ENCODE measurements at places on chromosomes 5 and 9. TPM values are rescaled to one million over a fixed set of nuclear protein-coding genes. Genes with fewer than 3 reads are reported as not detected.

DNA sequence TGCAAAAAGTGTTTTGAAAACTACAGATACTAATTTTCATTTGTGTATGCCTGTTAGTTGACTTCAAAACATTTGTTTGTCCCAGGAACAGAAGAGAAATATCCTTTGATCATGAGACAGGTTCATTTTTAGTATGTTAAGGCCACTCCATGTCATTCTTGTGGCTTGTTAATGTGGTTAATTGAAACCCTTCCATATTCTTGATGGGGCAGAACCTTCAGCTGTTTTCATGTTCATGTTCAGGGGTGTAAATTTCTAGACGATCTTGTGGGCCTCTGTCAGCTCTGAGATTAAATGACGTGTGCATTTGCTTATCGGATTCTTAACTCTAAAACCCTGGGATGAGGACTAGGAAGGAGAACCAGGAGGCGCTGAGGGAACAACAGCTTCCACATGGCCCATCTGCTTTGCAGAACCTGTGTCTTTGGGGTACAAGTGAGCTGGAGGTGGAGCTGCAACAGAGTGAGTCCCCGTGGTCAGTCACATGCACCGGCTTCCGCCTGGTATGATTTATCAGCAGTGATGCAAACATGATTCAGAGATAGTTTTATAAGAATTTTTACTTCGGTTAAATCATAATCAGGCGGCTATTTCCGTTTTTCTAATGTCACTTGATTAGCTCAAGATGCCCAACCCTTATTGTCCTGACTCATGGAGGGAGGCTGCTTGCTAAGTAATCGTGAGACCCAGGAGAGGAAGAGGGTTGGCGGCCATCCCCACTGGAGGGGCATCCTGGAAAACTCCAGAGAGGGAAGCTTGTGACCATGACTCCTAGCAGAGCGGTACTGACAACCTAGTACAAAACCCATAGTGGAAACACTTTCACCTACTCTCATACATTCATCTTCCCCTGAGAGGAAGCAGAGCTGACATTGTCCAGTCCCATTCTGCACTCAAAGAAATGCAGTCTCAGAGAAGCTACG lies 138.4 kb downstream of the C9orf152 start:
- DNase-seq = no peak

- no peak for DNase-seq
These were observed 47.5 kb downstream of the TMEM245 start for GRCh38 chr9:109072133-109072692.

DNA sequence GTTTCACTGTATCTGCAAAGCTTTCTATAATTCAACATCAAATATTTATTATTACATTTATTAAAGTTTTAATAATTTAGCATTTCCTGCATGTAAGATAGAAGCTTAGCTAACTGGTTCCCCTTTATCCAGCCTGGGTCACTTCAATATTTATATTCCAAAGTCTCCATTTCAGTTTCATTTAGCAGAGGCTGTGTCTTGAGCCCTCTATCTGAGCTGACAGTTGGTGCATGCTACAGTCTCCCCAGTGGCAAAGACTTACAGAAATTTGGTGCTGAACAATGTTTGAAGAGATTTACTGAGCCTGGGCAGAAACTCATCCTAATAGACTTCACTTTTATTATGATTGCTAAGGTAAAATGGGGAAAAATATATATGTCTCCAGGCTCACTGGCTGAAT lies 279.1 kb downstream of the TRIM32 start:
- no peak for DNase-seq

GRCh38 chr5:135545099-135545498 lies 9.3 kb upstream of the NEUROG1 start:
- DNase-seq = no peak

- no peak for DNase-seq
These were observed 419.6 kb downstream of the EFNA5 start for GRCh38 chr5:107251151-107251550.

DNA sequence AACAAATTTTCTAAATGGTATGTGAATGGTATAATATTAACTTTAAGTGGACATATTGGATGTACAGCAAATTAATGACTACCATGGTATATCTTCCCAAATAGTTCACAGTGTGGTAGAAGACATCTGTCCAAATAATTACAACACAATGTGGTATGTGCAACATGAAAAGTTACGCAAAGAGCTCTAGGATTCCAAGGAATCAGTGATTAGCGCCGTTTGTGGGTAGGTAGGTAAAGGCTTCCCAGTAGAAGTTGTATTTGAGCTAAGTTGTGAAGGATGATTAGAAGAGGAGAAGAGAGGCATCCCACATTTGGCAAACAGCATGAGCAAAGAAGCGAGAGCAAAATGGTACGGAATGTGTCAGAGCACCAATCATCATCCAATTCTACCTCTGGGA lies 14.3 kb upstream of the KLF9 start:
- DNase-seq = no peak

DNA sequence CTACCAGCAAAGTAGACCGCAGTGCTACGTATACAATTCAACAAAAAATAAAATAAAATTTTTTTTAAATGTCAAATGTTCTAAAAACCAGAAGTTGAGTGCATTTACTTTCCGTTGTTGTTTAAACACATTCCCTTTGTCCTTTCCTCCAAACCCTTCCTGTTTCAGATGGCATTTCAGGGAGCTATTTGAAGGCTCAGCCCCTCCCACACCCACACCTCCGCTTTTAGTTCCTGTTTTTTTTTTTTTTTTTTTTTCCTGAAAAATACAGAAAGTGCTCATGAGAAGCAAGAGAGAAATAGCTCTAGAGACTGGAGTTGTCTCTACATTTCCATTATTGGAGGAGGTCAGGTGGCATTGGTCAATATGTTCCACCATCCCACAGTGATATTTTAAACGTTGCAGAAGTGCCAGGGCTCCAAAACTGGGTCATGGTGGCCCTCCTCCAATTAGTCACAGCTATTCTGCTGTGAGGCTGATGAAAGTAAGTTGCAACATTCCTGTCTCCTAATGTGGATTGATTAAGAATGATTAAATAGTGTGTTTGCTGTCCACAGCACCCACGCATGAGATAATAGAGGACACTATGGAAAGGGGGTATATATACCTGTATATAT lies 106.9 kb downstream of the GABRG2 start:
- DNase-seq = no peak

DNA sequence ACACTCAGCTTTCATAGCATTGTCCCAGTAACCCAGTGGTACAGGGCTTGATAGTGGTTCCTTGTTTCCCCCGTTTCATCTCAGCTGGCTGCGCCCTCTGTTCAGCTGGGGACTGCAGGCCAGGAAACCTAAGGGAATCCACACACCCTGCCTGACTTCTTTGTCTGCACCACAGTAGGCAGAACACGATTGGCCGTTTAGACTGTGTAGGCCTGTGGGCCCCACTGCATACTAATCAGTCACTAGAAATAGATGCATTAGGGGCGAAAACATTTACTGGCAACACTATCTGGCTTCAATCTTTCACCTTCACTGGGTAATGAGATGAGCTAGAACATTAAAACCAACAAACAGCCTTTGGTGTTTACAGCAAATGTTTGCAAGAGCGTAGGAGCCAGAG lies 512.7 kb upstream of the BRINP1 start:
- no peak for DNase-seq

DNA sequence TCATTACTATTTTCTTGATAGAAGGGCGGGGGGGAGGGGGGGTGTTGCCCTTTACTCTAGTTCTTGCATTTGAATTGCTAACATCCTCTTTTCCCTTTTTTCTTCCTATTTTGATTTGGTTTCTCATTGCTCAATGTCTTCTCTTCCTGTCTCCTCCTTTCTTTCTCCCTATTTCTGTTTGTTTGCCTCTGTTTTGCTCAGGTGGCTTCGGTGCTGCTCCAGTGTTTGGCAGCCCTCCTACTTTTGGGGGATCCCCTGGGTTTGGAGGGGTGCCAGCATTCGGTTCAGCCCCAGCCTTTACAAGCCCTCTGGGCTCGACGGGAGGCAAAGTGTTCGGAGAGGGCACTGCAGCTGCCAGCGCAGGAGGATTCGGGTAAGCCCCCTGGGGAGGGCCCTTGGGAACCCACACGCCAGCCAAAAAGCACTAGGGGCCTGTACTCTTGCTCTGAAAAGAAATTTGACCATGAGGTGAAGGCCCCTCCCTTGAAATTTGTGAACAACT lies 48.3 kb downstream of the FAM78A start:
- peak; percentile 40 for DNase-seq

DNA sequence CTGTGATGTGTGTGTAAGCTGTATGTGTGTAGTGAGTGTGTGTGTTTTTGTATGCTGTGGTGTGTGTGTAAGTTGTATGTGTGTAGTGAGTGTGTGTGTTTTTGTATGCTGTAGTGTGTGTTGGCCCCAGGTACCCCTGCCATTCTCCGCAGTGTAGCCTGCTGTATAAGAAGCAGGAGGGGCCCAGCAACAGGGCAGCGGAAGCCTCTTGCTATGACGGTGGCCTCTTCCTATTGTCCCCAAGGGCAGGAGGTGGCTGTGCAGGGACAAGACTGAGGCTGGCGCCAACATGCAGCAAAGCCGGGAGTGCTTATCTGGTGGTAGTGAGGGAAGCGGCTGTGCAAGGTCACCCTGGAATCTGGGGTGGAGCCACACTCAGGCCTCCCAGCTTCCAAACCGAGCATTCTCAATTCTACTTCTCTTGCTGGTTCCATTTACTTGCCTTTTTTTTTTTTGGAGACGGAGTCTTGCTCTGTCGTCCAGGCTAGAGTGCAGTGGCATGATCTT lies 5.1 kb downstream of the SPAAR start:
- DNase-seq = no peak

DNA sequence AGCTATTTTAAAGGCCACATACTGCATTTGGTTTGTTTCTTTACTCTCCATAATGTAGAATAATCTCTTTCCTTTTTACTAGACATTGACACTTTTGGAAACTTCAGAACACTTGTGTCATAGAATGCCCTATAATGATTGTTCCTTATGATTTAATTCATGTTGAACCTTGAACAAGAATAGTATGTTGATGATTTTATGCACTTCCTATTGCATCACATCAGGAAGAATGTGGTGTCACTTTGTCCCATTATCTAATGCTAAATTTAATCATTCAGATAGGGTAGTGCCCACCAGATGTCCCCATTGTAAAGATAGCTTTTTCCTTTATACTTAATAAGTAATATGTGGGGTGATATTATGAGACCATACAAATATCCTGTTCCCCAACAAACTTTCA lies 19.4 kb upstream of the DEPDC1B start:
- DNase-seq = no peak

GRCh38 chr9:131524665-131525315 lies 6.3 kb downstream of the UCK1 start:
- DNase-seq = peak; percentile 1

GRCh38 chr5:41773799-41774198 lies 96.4 kb downstream of the OXCT1 start:
- DNase-seq = no peak

DNA sequence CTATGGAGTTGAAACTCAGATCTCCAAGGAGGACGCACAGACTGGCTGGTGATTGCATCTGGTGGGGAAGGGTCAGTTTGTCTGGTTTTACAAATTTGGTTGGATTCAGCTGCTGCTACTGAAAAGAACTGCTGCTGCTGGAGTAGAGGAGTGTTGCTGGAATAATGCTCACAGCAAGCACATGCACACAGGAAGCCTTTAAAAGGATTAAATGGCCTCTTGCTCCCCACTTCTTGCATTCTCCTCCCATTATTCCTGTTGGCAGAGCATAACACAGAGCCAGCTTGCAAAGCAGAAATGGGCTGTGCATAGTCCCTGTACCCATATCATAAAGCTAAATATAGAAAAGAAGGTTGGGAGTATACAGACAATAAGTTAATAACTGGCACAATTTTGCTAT lies 16.6 kb downstream of the ZNF474 start:
- no peak for DNase-seq

- no peak for DNase-seq
These were observed 68.6 kb upstream of the SLC27A6 start for GRCh38 chr5:128896675-128897074.

DNA sequence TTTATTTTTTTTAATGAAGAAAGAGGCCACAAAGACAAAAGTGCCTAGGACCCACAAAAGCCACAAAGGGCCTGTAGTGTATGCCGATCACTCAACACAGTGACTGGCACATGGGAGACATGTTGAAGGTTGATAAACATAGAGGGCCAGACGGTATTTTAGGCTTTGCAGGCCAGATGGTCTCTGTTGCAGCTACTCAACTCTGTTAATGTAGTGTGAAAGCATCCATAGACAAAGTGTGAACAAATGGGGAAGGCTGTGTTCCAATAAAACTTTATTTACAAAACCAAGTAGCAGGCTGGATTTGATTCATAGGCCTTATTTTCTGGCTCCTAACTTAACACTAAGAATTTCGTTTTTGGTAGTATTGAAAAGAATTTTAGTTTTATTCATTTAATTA lies 139.9 kb downstream of the SGCD start:
- DNase-seq = no peak

- DNase-seq = no peak
These were observed 4.1 kb downstream of the KIF4B start for GRCh38 chr5:155017610-155018009.

GRCh38 chr9:131709771-131710431 lies 30.0 kb downstream of the RAPGEF1 start:
- DNase-seq = peak; percentile 65

- no peak for DNase-seq
These were observed 125.4 kb downstream of the ATPSCKMT start for GRCh38 chr5:10124287-10124686.

DNA sequence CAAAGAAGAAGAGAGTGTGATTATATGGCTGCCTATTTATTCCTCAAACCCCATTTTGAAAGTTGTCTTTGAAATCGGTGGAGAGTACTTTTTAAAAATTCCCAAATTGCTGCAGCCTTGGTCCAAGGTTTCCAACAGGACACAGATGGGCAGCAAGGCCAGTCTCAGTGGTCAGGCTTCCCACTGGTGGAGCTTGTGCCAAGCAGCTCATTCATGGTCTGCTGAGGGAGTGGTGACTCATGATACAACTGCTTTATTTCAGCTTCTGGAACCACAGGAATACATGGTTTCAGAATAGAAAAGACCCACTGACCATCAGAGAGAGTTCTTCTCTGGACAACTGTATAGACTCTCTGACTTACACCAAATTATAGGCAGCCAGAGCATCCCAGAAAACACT lies 673.1 kb upstream of the KLF4 start:
- no peak for DNase-seq

- no peak for DNase-seq
These were observed 66.4 kb downstream of the SHC3 start for GRCh38 chr9:89112243-89112642.

- DNase-seq = no peak
These were observed 45.2 kb downstream of the ENC1 start for GRCh38 chr5:74595143-74595925.

ATG12 gene
- 97.5 TPM for total RNA-seq

TEX48 gene
- total RNA-seq = not detected

C9orf50 gene
- not detected for total RNA-seq

MRPS27 gene
- total RNA-seq = 58.3 TPM

WASHC1 gene
- total RNA-seq = 32.8 TPM

OLFM1 gene
- not detected for total RNA-seq

CCNH gene
- total RNA-seq = 120 TPM

EIF4E1B gene
- not detected for total RNA-seq

CSF2 gene
- not detected for total RNA-seq

FST gene
- not detected for total RNA-seq

TNIP1 gene
- 295 TPM for total RNA-seq
